ENCODE measurements at places on chromosomes 12 and 14.

DNA sequence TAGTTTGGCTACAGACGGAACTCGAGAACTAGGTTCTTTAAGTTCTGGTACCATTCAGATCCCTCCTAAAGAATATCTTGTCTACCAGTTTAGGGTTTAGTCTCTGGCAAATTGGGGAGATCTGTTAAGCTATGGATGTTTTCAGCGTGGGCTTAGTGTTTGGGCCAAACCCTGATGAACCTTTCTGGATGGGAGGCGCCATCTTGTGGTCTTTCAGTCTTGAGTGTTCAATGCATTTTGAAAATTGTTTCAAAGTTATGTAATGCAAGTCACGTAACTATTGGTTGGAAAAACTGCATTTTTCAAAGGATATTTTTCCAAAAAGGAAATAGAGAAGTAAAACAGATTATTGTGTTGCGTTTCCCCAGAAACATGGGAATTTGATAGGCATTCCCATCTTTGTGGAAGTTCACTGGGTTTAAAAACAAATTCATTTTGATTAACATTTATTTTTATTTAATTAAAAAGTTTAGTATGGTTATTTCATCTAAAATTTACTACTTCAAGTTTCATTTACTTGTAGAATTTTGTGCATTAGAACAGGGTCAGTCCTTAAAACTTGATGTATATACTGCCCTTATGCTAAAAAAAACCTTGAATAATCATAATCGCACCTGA lies 169.0 kb downstream of the PRIMA1 start:
- DNase-seq, result peak; percentile 16

GRCh38 chr12:95380997-95381786 lies 92.8 kb upstream of the METAP2 start:
- no peak for DNase-seq

- DNase-seq, result peak; percentile 64
Measured at GRCh38 chr14:100660882-100661635, 65.6 kb upstream of the DLK1 start.

DNA sequence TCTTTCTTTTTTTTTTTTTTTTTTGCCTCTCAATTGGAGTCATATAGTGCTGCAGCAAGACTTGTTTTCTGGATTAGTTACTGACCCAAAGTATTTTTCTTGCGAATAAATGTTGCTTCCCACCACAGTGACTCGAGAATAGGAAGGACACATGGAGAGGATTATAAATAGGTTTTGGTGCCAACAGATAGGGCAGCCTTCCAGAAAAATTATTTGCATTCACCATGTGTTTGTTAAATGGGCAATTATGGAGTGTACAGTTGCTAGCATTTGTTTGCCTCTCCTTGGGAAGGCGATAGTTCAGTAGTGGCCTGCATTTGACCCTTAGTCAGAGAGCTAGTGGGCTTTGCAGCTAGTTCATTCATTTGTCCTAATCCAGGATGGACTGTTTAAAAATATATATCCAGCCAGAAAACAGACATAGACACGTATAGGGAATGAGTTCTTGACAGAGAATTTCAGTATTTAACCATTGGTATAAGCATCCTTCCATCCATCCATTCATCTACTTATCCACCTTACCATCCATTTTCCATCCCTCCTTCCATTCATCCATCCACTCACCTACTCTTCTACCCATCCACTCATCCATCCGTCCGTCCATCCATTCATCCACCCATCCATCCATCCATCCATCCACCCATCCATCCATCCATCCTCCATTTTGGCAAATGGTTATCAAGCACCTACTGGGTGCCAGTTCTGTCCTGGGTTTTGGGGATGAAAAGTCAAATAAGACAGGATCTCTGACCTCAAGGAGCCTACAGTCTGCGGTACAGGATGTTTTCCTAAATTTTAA lies 67.5 kb downstream of the CHST11 start:
- no peak for DNase-seq

GRCh38 chr12:49703647-49704137 lies 3.5 kb downstream of the FMNL3 start:
- no peak for DNase-seq

DNA sequence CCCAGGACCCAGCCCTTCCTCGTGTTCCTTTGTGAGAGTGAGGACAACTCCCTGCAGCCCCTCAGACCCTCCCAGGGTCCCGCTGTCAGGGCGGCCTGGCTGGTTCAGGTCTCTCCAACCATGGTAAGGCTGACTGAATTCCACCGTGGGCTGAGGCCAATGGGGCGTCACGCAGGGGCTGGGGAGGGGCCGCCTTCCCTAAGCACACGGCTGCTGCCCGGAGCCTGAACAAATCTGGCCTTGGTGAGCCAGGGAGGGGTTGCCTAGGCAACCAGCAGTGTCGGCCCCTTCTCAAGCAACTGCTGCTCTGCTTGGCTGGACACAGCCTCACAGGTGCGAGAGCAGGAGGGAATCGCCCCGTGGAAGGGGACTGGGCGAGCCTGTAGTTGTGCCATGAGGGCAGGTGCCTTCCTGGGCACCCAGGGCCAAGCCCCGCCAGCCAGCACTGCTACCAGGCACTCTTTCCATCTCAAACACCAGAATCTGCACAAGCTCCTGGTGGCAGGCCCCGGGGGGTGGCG lies 37.0 kb upstream of the GALNT9 start:
- peak; percentile 85 for DNase-seq

Data from kidney (tissue), 22 donors.